Daoy (cell line): ENCODE measurements at places on chromosomes 12 and 14. TPM values are rescaled to one million over a fixed set of nuclear protein-coding genes. Genes with fewer than 3 reads are reported as not detected.

The A2M gene
- 0.95 TPM in 1 of 2 replicates, not detected in the other for total RNA-seq

The PGF gene
- 4.4 and 8.0 TPM in 2 replicates for total RNA-seq

The TRIM9 gene
- 2.8 and 3.1 TPM in 2 replicates for total RNA-seq

The POTEM gene
- 0.51 and 0.57 TPM in 2 replicates for total RNA-seq

The KRT73 gene
- not detected in 2 replicates for total RNA-seq

The TAS2R9 gene
- not detected in 2 replicates for total RNA-seq

The OTX2 gene
- 2.5 and 4.5 TPM in 2 replicates for total RNA-seq

The NFE2 gene
- total RNA-seq: not detected in 2 replicates

The SIX6 gene
- total RNA-seq: 0.12 TPM in 1 of 2 replicates, not detected in the other

The ANKLE2 gene
- 83.8 and 104 TPM in 2 replicates for total RNA-seq

The CFAP251 gene
- total RNA-seq: 3.0 and 4.2 TPM in 2 replicates

The DCN gene
- 0.06 TPM in 1 of 2 replicates, not detected in the other for total RNA-seq

The SERPINA10 gene
- total RNA-seq: not detected in 2 replicates

The CCDC196 gene
- total RNA-seq: not detected in 2 replicates

The ACRBP gene
- not detected in 2 replicates for total RNA-seq

GRCh38 chr12:14211947-14212387, 153.5 kb upstream of the ATF7IP start:
- DNase-seq: no peak

- peak; percentile 68 for DNase-seq
These were observed 32.5 kb downstream of the MMP17 start for GRCh38 chr12:131860472-131861260.

GRCh38 chr14:76537906-76538647, 162.1 kb downstream of the ESRRB start:
- no peak for DNase-seq

- DNase-seq: peak; percentile 99
These were observed 52.1 kb downstream of the DAD1 start for GRCh38 chr14:22536853-22537338.

DNA sequence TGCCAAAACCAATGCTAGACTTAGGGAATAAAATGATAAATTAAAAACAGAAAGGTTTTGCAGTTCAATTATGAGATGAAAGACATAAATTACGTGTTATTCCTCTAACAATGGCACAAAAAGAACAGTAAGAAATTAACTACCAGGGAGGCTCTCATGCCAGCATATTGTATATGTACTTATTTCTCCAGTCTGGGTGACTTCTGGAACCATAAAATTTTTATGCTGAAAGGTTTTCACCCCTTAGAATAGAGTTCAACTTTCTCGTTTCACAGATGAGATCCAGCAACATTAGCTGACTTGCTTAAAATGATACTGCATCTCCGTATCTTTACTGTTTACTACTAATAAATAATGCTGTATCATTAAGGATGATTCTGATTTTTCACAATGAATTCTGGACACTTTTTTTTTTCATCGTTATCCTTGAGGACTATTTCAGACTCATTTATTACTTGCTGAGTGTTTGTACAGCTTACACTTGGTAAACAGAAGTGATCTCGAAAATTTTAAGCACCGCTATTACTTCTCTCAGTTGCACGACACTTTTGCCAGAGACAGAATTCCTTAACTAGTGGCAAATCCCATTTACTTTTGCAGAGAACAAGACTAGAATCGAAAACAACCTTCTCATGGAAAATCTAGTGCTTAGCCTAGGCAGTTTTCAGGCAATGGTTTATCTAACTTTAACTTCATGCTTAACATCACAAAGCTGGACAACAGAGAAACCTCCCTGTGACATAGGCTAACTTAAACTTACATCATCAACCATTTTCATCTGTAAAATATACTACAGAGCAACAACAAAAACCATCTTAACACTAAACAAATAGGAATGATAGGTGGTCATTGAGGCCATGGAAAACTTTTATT, 2.7 kb downstream of the RSRC2 start:
- no peak for DNase-seq

DNA sequence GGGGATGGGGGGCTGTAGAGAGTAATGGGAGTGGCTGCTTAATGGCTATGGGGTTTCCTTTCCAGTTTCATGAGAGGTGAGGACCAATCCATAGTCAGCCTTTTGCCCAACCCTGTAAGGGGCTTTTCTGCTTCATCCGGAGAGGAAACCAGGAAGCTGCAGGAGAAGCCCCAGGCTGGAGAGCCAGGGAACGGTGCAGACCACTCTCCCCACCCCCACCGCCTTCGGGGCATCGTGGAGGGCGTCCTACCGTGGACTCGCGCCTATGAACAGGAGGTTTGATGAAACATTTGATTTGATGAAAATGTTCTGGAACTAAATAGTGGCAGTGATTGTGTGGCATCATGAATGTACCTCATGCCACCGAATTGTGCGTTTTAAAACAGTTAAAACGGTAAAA, 204.3 kb upstream of the DIO3 start:
- DNase-seq: no peak

- DNase-seq: no peak
These were observed 39.0 kb upstream of the C12orf75 start for GRCh38 chr12:105291531-105291930.

- DNase-seq: peak; percentile 63
These were observed 122.9 kb upstream of the PCED1B start for GRCh38 chr12:46956451-46957035.

DNA sequence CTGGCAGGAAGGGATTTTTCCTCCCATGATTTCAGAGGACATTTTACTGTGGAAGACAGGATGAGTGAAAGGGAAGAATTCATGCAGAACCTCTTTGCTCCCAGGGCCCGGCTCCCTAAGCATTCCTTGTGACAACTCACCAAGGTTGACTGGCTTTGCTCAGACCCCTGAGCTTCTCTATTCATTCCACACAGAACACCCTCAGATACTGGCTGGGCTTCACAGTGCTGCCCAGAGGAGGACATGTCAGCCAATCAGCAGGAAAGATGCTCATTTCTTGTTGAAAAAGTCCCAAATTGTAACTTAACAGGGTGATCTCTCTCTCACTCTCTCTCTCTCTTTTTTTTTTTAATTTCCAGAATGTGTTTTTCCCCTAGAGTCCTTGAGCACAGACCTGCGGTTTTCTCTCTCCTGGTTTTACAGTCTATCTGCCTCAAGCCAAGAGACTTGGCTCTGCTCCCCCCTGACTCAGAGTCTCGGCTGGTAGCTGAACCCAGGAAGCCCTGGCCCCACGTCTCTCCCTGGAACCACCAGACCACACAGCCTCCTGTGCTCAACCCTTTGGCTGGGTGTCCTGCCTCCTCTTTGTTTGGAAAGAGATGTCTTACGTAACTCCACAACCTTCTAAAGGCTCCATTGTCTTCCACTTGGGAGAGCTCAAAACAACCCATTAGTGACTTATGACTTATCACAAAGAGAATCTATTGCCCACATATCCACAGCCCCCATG, 43.9 kb downstream of the SSPN start:
- peak; percentile 99 for DNase-seq

DNA sequence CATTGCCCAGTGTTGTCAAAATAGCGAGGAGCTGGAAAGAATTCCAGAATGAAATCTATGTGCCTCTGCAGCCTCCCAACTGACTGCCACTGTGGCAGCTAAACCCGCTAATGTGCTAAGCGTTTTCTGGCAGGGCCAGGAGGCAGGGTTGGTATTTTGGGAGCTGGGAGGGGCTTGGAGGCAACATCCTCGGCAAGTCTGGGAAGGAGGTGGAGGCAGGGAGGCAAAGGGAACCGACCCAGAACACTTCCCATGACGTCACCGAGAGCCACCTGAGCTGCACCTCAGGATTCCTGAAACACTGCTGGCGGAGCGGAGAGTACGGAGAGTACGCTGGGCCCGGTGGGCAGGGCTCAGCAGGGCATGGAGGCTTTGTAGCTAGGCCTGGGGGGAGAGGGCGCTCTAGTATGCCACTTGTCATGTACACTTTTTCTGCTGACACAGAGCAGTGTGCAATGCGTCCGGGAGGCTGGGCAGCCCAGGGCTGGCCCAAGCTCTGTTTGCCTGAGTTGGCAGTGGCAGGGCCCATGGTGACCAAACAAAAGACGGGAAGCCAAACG, 81.5 kb downstream of the DPF3 start:
- DNase-seq: no peak

DNA sequence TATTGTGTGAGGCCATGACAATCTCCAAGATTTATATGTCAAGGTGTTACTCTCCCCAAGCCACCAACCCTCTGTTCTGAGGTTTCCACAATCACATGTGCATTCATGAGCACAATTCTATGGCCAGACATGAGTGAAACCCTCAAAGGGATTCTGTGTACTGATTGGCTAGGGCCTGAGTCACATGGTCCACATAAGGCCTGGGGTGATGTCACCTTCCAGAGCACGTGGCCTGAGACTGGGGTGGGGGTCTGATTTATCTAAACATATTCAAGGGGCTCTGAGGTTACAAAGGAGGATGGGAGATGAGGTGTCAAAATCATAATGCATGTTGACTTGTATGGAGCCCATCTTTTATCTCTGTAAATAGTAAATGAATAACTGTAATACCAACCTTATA, 1369.9 kb upstream of the TMEM132C start:
- DNase-seq: no peak

DNA sequence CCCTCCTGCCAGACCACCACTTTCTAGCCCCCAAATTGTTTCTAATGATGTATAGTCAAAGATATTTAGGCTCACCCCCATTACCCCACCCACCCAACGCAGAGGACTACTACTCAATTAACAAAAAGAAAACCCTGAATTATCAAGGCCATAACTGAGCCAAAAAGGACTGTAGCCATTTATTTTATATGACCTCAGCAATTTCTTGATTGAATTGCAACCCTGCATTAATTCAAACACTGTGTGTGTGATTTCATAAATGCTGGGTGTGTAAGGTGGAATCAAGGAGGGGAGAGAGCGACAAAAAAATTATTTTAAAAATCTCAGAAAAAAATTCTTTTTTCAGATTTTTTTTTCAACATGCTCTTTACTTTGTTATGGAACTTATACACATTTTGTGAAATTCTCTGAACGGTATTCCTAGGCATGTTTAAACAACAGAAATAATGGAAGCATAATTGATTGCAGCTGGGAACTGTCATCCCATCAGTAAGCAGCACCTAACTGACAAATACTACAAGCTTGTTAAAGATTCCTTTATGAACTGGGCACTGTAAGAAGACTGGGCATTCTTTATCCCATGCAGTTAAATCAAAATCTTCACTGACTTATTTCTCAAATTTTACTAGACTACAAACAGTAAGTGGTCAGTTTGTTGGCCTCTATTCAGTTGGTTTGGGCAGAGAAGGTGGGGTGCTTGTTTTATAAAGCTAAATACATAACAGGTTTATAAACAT, 179.1 kb downstream of the SOX5 start:
- DNase-seq: no peak

- peak; percentile 32 for DNase-seq
These were observed 70.0 kb downstream of the KIF21A start for GRCh38 chr12:39372929-39373328.

- peak; percentile 84 for DNase-seq
These were observed 3.4 kb downstream of the APOLD1 start for GRCh38 chr12:12788675-12789368.

DNA sequence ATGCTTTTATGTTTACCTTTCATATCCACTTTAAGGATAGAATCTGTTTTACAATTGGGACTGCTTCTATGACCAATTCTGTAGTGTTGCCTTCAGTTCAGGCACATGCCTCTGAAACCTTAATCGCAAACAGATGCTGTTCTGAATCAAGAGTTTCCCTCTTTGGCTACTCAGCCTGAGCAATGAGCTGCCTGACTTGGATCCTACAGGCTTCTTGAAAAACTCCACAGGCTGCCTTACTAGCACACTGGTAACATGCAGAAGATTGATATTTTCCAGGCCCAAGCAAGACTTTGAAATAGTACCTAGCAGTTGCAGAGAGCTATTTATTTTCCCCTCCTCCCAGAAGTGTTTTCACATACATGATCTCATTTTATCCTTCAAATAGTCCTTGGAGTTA, 34.8 kb upstream of the PMCH start:
- DNase-seq: no peak

DNA sequence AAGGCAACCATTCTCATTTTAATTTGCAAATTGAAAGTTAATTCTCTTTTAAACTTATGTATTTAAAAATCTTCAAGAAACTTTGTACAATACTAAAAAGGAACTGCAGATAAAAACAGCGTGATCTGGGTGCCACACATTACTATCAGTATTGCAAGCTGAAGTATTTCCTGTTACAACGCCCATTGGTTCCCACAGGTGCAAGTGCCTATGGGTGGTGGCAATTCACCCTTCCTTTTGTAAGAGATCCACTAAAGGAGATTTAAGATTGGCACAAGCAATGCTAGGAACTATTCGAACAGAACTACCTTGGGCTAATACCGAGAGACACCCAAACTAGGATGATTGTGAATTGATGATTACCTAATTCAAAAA, 13.2 kb downstream of the TAOK3 start:
- no peak for DNase-seq

- DNase-seq: no peak
These were observed 137.5 kb downstream of the CNTN1 start for GRCh38 chr12:40829738-40830144.

GRCh38 chr12:7154042-7154441, 23.9 kb downstream of the CLSTN3 start:
- no peak for DNase-seq

- DNase-seq: no peak
These were observed 24.1 kb downstream of the EML1 start for GRCh38 chr14:99817331-99817730.

DNA sequence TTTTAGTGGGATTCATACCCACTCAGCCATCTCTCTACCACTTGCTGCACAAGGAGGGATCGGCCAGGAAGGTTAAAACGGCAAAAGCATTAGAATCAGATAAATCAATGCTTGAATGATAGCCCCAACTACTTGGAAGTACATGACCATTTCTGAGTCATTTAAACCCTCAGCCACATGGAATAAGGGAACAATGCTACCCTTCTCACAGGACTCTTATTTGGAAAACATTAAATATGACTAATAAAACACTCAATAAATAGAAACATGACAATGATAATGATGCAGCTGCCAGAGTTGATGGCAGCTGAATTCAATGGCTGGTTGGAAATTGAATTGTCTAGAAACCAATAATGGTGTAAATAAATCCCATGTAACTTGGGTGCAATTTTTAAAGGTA, 165.4 kb downstream of the FLRT2 start:
- no peak for DNase-seq

DNA sequence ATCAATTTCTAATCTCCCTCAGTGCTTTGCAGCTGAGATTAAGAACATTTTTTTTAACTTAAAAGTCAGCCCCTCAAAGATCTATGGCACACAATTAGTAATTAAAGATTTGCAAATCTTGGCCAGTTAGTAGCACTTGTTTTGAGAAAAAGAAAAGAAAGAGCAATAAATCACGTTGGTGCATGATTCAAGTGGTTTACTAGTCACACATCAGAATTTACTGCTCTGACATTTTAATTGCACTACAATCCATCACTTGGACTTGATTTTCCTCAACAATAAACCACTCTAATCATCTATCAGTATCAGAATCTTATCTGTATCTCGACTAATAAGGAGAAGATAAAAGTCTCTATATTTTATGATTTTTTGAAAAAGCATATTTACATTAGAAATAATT, 154.3 kb downstream of the HELB start:
- no peak for DNase-seq
